ENCODE measurements at places on chromosomes 13 and 19.

- no peak for DNase-seq
Measured at GRCh38 chr13:60837806-60838205, 440.8 kb downstream of the TDRD3 start.

GRCh38 chr19:5154129-5154798 lies 185.4 kb downstream of the KDM4B start:
- peak; percentile 65 for DNase-seq

GRCh38 chr13:44272692-44273091 lies 100.9 kb upstream of the SERP2 start:
- no peak for DNase-seq

- DNase-seq = no peak
Measured at GRCh38 chr19:39307046-39307821, 11.0 kb downstream of the IFNL1 start.

- no peak for DNase-seq
Measured at GRCh38 chr19:6062274-6062673, 48.0 kb downstream of the RFX2 start.

DNA sequence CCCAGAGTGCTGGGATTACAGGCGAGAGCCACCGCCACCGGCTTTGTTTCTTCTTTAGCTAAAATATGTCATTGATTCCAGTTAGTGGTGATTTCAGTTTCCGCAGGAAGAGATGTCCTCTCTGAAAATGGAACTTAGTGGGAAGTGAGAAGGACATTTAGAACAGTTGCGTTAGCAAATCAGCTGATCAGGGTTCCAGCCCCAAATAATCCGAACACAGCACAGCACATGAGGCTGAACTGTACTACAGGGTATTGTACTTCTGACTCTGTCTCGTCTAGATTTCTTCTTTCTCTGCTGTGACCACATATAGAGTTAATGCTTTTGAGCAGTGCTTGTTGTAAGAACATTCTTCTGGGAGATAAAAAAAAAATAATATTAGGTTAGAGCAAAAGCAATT lies 314.4 kb downstream of the MYO16 start:
- DNase-seq = no peak

- no peak for DNase-seq
Measured at GRCh38 chr13:114076329-114077090, 55.9 kb downstream of the RASA3 start.

- DNase-seq = no peak
Measured at GRCh38 chr19:20247016-20247683, 80.1 kb downstream of the ZNF486 start.

- DNase-seq = no peak
Measured at GRCh38 chr19:18326772-18327171, 3.9 kb upstream of the LSM4 start.

DNA sequence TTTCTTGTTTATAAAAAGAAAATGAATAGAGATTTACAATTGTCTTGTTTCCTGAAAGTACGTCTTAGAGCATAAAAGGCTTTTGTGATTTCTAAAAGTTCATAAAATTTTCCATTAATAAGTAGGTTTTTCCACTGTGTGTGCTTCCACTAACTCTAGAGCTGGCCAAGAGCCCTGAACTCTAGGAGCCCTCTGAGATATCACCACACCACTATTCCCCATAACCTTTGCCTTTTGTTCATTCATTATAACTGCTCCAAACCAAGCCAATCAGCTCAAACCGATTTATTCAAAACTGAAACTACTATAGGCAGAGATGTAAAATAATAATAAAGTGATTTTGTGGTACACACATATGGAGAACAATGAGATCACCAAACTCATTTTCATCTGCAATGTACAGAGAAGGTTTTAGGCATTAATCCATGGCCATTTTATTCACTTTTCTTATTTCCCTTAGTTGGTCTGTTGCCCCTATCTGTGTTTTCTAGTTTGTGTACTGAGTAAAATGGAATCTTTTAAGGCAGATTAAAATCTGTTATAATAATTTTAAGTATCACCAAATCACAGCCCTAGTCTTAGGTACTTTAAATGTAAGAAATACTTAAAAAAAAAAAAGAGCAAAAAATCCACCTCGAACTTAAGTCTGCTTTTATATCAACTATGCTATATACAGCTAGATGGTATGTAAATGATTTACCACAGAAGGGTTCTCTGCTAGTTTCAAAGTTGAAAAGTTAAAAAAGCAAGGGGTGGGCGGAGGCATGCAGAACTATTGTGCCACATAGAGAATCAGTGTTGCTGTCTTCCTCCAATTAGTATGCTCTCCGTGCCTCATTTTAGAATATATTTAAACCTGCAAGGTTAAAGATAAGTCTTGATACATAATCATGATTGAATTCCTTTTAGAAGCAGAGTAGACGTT lies 311.3 kb downstream of the KLF12 start:
- DNase-seq = no peak

DNA sequence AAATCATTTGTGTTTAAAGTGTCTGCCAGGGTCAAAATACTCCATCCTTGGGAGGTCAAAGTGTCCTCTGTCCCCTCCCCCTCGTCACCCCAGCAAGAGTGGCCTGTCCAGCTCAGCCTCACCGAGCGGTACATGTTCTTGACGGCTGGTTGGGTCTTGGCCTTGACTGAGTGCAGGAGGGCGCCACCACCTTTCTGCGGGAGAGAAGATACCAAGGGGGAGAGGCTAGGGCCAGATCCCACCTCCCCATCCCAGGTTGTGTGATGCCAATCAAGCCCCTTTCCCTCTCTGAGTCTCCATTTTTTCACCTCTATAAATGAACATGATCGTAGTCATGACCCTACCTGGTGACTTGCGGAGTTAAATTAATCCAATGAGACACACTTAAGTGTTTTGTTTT lies 6.1 kb downstream of the CRB3 start:
- DNase-seq = no peak

DNA sequence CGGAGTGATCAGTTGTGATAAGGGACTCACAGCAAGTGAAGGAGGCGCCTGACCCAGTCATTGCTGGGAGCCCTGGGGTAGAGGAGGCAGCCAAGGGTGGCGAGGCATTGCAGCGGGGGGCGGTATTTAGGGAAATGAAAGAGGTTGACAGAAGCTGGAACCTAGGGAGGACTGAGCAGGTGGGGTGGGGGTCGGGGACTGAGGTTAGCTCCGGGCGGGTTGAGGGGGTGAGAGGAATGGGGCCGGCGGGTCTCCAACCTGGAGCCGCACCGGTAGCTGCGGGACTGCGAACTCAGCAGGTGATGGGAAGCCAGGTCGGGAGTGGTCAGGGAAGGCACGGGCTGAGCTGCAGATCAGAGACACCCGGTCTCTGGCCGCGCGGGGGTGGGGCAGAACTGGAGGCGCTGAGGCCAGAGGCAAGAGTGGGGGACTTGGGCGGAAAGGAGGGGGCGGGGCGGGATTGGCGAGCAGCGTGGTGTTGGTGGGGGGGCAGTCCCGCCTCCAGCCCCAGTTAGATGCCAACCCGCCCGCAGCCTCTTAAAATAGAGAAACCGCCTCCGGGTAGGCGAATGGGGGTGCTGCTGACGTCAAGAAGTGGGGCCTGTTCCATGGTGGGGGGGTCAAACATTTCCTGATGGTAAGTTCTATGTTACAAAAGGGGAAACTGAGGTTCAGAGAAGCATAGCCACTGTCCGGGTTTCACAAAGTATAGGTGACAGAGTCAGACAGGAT lies 1.5 kb downstream of the MAST3 start:
- peak; percentile 67 for DNase-seq

DNA sequence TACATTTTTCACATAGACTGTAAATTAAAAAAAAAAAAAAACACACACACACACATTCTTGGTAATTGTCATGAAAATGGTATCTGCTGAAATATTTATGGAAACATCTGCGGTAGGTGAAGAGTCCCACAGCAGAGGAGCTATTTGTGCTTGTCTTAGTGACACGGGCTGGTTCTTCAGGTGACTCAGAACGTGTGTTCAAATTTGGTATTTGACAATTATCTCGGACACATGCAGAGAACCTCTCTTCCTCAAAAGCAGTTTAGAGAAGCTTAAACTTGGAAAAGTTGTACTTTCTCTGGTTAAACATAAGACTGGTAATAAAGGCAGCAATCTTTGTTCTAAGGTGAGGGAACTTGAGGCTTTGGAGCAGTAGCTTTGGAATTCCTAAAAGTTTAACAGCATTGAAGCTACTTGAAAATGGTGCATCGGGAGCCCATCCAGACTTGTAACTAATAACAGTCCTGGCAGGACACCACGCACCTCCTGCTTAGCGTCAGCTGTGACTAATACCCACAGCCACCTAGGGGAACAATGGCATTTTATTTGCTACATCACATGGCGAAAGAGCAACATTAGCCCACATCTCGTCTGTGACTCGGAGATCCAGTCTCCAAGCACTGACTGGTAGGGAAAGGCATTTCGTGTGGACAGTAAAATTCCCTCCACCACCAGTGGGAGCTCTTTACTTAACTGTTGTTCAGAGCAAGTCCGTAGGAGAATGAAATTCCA lies 1505.1 kb upstream of the SLC10A2 start:
- no peak for DNase-seq

- DNase-seq = no peak
Measured at GRCh38 chr19:10230173-10230860, 814 bp downstream of the S1PR2 start.

DNA sequence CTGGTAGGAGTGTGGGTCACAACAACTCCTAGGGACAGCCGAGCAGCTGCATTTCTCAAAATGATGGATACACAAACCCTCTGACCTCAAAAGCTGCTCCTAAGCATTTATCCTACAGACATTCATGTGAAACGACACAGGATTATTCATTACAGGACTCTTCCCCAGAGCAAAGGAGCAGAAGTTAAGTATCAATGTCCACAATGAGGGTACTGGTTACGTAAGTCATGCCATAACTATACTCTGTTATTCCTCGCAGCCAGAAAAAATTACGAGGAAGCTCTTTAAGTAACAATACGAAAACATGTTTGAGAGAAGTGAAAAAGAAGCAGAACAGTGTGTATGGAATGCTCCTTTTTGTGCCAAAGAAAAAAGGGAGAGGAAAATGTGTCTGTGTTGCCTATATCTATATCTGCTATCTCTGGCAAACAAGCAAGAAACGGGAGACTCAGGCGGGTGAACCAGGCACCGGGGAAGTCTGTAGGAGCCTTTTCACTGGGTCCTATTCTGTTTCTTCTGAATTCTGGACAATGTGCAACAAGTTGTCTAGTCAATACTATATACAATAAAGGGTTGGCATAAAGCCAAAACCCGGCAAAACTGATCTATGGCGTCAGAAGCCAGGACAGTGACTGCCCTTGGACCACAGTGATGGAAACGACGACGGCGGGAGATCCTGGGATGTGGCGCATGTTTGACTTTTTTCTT lies 1.3 kb downstream of the ISOC2 start:
- no peak for DNase-seq

GRCh38 chr19:42529248-42529764 lies 1.0 kb upstream of the CEACAM1 start:
- peak; percentile 70 for DNase-seq

- DNase-seq = no peak
Measured at GRCh38 chr13:89401264-89401675, 1730.1 kb downstream of the SLITRK5 start.

DNA sequence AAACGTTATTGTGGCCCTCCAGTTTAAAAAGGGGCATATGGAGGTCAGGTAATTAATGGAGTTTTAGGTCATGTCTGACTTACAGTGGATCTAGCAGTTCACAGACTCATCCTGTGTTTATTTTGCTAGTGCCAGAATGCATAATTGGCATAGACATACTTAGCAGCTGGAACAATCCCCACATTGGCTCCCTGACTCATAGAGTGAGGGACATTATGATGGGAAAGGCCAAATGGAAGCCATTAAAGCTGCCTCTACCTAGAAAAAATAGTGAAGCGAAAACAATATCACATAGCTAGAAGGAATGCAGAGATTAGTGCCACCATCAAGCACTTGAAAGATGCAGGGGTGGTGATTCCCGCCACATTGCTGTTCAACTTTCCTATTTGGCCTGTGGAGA lies 610.7 kb downstream of the SLITRK5 start:
- no peak for DNase-seq

DNA sequence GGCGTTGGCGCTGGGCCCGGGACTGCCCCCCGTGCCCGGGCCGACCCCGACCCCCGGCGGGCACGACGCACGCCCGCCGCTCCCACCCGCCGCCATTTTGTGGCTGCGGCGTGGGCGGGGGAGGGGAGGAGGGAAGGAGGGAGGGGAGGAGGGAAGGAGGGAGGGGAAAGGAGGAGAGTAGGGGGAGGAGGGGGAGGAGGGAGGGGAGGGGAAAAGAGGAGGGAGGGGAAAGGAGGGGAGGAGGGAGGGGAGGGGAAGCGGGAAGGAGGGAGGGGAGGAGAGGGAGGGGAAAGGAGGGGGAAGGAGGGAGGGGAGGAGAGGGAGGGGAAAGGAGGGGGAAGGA lies at the start of gene BTBD2:
Gene BTBD2 (minus strand): TSS at position 107 of the 343 bp plus-strand sequence. CDS start 11 bp downstream, at position 96.
- peak; percentile 60 for DNase-seq

GRCh38 chr13:32408296-32409000 lies 19.5 kb downstream of the N4BP2L1 start:
- no peak for DNase-seq

DNA sequence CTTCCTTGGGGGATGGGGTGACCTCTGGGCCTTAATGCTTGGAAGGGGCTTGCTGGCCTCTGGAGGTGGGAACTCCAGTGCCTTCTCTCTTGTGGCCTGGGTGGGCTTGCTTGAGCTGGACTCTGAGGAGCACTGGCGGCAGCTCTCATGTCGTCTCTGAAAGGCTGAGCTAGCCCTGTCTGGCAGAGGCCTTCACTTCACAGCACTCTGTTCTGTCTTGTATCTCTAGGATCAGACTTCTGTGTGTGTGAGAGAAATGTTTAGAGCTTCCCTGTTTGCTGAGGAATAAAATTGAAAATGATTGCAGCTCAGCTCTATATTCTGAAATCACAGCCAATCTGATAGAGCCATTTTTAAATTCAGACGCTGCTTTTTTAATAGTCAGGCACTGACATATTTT lies 185.3 kb downstream of the KCNRG start:
- no peak for DNase-seq

- DNase-seq = no peak
Measured at GRCh38 chr13:113641426-113641825, 16.6 kb downstream of the ATP4B start.

GRCh38 chr19:32357720-32358119 lies 12.3 kb downstream of the ZNF507 start:
- no peak for DNase-seq

GRCh38 chr19:772730-773436 lies 22.0 kb downstream of the MISP start:
- no peak for DNase-seq

DNA sequence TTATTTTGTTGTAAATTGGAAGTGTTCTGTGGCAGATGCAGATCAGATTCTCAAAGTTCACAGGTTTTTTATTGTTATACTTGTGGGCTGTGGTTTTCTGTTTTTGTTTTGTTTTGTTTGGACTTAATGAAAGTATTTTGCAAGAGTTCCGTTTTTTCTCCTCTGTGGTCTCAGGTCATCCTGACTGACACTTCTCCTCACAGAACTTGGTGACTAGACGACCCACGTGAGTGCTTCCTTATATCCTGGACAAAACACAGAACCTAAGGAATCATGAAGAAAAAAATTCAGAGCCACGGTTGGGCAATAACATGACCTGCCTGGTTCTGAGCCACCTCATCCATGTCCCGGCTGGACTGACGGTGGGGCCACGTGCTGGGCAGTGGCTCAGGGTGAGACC lies 2.5 kb upstream of the RFPL4AL1 start:
- no peak for DNase-seq
